Activated naive CD4-positive, alpha-beta T cell treated with anti-CD3 and anti-CD28 coated beads, Interleukin-2, amount 50 U/mL, for 16 hours (primary cell): ENCODE measurements at places on chromosomes 5 and 9.

- no peak for DNase-seq
Observed at GRCh38 chr9:106745457-106745856, 117.5 kb upstream of the ZNF462 start.

- peak; percentile 35 for DNase-seq
Observed at GRCh38 chr5:35736280-35736679, 118.6 kb downstream of the SPEF2 start.

DNA sequence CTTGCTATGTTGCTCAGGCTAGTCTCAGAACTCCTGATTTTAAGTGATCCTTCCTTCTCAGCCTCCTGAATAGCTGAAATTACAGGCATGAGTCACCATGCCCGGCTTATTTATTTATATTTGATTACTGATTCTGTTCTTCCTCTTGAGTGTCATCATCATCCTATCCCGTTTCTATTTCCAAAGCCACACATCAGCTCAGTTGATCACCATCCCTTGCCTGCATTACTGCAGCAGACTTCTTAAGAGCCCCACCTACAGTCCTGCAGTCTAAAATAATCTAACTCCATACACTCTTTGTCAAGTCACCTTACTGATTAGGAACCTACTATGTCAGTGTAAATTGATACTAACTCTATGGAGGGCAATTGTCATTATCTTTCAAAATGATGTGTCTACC lies 138.9 kb upstream of the RAI14 start:
- no peak for DNase-seq

- DNase-seq, result no peak
Observed at GRCh38 chr9:84519413-84519812, 150.1 kb upstream of the NTRK2 start.

DNA sequence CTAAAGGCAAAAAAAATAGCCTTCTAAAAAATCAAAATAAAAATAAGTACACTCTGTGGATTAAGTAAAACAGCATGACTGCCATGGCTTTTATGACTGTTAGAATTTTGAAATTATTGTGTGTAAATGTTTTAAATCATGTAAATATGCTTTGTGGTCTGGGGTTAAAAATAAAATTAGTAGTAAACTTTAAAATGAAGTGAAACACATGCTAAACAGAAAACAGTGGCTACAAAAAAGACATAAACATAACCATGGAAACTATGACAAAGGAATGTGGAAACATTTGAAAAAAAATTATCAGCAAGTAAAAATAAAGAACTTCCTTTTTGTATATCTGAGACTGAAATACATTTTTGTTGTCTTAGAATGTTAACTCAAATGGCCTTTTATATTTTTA lies 134.5 kb upstream of the SPEF2 start:
- no peak for DNase-seq

- DNase-seq, result no peak
Observed at GRCh38 chr5:77239126-77239741, 28.8 kb downstream of the PDE8B start.

- no peak for DNase-seq
Observed at GRCh38 chr9:76680716-76681425, 83.4 kb upstream of the PCA3 start.

GRCh38 chr9:83245979-83246659 lies 183.2 kb upstream of the RASEF start:
- DNase-seq, result no peak

DNA sequence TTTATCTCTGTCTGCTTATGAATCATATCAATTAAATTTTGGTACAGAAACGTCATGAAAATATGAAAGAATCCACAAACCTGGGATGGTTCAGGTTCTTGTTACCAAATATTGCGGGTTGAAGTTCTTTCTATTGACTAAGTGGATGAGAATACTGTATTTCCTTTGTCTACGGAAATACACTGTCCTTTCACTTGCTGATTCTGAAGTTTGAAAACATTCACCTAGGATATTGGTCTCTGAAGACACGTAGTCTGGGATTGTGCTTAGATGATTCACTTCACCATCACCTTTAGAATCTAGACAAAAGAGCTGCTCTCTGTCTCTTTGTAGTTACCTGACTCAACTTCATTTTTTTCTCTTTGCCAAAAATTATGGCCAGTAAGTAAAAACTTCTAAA lies 222.4 kb downstream of the FBN2 start:
- DNase-seq, result no peak

DNA sequence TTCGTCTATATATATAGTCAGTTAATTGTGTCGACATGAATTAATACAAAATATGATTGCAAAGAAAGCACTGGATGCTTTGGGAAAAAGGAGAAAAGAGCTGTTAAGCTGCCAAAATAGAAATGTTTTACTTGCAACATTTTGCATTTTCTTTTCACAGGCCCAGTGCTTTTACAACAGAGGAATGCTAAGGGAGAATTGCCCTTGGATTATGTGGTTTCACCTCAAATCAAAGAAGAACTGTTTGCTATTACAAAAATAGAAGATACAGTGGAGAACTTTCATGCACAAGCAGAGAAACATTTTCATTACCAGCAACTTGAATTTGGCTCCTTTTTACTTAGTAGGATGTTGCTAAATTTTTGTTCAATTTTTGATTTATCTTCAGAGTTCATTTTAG lies 76.2 kb downstream of the SLF1 start:
- no peak for DNase-seq

- no peak for DNase-seq
Observed at GRCh38 chr5:19240170-19240569, 747.8 kb downstream of the CDH18 start.

DNA sequence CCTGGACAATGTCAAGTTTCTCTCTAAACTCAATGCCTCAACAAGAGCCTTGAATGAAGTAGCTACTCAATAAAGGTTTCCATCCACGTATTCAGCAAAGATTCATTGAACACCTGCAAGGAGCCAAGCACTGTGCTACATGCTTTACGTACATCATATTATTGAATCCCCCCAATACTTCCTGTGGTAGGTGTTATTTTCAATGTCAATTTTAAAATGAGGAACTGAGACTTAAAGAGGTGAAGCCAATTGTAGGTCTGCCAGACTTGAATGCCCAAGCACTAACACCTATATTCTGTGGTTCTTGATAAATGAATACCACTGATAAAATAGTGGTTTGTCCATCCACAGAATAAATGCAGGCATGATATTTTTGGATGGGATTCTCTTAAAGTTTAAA lies 162.3 kb downstream of the DRD1 start:
- no peak for DNase-seq

GRCh38 chr5:171845857-171846256 lies 60.2 kb downstream of the SMIM23 start:
- DNase-seq, result no peak

DNA sequence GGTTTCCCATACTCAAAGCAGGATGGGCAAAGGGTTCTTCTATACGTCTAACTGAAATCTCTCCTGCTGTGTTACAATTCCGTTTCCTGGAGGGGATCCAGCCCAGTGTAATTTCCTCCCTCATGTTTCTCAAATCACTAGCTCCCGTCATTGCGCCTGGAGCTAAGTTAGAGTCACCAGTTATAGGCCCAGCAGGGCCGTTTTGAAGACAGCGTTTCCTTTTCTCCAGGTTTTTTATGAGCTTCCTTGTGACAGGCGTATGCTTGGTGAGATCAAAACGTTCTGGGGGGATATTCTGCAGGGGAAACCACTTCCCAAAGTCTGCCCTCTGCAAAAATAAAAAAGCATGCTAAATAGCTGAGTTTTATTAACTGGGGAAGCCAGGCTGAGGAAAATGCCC lies 53.0 kb upstream of the WWC1 start:
- DNase-seq, result no peak

GRCh38 chr5:180343110-180343830 lies 9.9 kb downstream of the GFPT2 start:
- no peak for DNase-seq

DNA sequence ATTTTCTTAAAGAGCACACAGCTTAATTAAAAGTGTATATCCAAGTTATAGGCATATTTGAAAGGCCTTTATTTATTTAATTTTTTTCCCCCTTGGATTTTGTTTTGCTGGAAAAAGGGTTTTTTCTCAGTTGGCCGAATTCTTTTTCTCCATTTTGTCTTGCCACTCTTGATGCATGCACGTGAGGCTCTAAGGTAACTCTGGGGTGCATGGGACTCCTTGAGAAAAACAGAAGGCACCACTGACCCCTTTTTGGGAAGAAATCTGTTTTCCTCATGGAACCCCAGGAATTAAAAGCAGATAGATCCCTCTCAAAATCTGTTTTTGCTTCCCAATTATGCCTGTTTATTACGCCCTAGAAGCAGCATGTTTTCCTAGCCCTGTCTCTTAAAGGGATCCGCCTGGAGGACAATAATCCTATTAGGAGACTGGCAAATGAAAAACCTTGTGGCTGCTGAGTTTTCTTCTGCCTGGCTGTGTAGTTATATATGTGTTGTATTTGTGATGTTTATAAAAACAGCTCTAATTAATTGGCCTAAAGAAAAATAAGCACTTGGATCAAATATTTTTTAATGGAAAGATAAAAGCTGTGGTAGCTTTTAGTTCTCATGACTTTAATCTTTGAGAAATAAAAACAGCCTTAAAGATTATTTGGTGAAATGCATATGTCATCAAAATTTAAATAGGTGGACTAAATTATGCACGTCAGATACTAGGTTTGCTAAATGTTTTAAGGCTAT lies 435.1 kb upstream of the CDH9 start:
- DNase-seq, result no peak

GRCh38 chr9:35690614-35691333 lies 1.0 kb upstream of the TPM2 start:
- DNase-seq, result peak; percentile 35

- no peak for DNase-seq
Observed at GRCh38 chr5:82754036-82754746, 323.0 kb downstream of the TMEM167A start.

GRCh38 chr5:169065400-169065799 lies 235.5 kb downstream of the SLIT3 start:
- DNase-seq, result no peak

- no peak for DNase-seq
Observed at GRCh38 chr9:134800791-134801339, 79.7 kb upstream of the FCN2 start.

DNA sequence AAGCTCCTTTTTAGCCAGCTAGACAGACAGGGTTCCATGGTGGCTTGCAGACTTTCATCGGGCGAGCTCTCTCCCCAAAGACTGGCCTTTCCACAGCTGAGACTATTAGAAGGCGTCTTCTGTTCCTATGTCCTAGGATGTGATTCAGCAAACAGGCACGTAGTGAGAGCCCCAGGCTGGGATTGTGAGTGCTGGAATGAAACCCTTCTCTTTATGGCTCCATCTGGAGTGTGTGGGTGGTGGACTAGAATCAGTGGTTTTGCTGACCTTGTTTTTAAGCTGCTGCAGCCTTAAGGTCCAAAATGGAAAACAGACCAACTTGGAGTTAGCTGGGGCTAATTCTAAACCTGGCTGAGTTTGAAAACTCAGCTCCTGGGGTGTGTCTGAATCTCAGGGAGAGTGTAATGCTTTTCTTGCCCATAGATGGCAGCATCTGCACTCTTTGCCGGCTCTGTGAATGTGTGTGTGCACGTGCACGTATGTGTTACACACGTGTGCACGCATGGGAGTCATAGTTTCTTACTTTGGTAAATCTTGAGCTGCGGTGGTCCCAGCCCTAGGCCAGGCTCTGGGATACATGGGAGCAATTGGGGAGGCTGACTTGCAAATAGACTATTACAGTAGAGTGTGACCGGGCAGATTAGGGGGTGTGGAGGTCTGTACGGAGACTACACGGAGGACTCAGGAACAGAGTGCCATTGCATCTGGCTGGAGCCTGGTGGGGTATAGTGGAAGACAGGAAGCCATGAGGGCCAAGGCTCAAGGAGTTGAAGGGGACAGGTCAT lies 10.7 kb downstream of the GSN start:
- peak; percentile 34 for DNase-seq

DNA sequence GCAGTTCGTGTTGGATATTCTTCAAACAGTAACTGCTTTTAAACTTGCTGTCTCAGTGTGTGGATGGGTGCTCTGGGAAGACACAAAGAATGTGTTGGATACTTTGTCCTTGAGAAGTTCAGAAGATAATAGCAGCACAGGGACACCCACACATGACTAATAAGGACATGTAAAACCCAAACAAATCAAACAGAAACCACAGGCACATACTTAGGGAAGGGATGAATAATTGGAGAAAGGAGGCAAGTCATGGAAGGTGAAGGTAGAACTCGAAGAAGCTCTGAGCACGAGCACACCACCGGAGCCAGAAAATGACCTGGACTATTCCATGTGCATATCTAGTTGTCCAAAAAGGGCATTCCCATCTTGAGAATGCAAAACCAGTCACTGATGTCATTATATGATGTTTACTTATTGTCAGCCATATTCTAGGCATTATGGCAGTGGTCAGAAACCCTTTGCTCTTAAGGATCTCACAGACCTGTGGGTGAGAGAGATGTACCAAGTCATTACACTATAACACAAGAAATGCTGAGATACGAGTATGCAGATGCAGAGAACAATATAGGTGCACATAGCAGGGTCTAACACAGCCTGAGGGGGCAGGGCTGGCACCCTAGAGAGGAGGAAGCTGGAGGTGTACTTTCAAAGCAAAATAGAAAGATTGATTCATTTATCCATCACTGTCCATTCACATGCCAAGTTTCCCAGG lies 152.9 kb downstream of the PIK3R1 start:
- DNase-seq, result peak; percentile 10

DNA sequence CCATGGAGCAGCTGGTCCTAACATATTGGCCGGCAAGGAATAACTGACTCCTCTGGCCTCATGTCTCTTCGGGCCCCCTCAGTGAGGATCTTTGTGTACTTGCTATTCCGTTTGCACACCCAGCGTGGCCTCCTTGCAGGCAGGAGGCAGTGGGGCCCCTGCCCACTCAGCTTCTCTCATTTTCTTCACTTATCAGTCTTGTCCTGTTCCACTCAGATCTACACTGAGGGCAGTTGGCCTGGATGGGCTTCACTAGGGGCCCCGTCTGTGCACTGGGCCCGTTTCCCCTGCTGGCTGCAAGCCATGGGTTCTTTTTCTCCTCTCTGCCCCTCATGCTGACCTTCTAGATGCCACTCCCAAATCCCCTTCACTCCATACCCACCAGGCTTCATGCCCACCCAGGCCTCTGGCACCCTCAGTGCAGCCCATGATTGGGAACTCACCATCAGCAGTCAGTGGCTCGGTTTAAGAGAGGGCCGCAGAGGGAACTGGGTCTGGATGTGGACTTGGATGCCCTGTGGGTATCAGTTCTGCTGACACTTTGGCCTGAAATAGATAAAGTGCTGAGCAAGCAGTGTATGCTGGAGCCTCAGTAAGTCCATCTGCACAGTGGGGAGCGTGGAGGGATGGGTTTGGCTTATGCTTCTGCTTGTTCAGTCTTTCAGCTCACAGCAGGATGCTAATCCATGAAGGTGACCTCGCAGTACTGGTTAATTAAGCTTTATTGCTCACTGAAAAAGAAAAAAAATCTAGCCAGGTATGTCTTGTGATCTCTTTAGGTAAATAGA lies 57.9 kb downstream of the ERBIN start:
- no peak for DNase-seq

GRCh38 chr9:108662956-108663355 lies 192.8 kb downstream of the ACTL7B start:
- DNase-seq, result no peak

- no peak for DNase-seq
Observed at GRCh38 chr5:57566914-57567313, 84.3 kb upstream of the ACTBL2 start.

DNA sequence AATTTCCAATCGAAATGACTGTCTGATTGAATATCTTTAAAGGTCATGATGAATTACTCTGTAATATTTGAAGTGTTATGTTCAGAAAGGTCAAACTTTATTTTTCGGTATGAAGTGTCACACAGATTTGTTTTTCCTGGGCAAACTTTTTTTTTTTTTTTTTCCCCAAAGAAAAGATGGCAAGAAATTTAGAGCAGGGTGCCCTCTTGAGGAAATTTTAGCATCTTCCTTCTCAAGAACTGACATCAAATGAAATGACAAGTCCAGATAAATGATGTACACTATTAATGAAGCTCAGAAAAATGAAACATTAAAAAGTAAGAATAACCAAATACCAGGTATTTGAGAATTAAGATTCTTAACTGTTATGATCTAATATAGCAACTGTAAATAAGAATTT lies 123.6 kb downstream of the INVS start:
- no peak for DNase-seq
